ENCODE measurements at places on chromosomes 12 and 14.

DNA sequence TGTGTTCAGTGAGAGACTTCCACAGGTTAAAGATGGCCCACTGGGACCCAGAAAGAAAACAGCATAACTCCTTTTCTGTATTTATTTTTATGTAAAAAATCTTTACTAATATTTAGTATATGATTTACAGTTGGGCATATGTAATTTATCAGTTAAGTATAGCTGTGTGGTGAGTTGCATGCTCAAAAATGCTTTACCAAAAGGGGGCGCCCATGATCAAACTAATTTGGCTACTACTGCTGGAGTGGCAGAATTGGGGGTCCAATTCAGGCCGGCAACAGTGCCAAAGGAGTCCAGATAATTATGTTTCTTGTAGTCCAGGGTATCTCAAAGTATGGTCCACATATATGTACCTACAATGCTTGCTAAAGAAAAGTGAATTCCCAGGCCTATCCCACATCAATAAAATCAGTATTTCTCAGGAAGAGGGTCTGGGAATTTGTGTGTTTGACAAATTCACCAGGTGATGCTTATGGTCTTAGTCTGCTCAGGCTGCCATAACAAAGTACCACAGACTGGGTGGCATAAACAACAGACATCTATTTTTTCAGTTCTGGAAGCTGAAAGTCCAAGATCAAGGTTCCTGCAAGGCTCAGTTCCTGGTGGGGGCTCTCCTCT is 152.0 kb downstream of the KTN1 start:
- no peak for DNase-seq

GRCh38 chr12:71641390-71641789 is 22.3 kb downstream of the ZFC3H1 start:
- DNase-seq: no peak

DNA sequence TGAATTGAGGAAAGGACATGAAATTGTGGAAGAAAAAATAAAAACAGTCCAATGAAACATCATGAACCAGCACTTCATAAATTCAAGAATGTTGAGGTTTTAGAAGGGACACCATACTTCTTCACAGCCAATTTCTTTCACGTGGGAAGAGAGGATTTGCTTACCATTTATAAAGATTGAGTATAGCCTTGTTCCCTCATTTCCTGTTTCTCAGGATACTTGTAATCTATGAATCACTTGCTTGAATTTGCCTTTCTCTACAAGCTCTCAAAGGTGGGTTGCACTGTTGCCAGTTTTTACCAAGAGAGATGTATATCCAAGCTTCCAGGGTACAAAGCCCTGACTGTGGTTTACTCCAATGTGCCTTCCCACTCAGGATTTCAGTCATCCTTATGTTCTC is 116.1 kb downstream of the DUSP6 start:
- DNase-seq: no peak

DNA sequence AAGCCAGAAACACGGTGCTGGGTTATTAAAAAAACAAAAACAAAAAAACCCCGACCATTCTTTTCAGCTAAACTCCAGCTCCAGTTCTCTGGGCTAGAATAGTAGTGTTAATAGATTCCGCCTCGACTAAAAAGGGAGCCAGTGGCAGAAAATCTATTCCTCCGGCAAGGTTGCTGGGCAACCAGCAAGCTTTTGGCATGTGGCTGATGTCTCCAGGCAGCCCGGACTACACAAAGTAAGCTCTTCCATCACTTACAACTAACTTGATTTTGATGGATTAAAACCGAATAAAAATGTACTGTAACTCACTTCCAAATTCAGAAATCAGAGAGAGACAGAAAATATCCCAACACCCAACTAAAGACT is 126.4 kb upstream of the FOXN3 start:
- peak; percentile 50 for DNase-seq

GRCh38 chr12:116870306-116870705 is 10.9 kb downstream of the HRK start:
- no peak for DNase-seq

DNA sequence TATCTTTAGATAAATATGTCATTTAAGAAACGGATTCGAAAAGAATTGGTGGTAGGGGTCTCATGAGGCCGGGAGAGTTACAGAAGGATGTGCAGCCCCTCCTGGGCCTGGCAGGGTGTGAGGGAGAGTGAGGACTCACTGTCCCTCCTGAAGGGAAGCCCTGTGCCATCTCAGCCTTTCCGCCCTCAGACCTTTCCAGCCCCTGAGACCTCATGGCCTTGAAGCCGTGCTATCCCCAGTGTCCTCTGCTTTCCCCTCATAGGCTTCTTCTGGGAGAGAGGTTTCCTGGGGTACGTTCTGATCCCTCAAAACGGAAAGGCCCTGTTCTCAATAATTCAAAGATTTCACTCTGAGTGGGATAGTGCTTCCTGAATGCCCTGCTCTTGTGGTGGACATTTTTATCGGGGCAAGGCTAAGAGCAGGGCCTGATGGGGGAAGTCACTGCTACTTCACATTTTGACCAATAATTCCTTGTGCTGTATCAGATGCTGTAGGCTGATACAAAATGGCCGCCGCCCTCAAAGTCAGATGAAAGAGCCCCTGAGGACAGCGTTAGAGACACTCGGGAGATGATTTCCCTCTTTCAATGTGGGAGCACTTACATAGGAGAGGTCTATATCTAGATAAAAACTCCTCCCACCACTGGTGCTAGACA is 1.3 kb downstream of the CD4 start:
- no peak for DNase-seq

DNA sequence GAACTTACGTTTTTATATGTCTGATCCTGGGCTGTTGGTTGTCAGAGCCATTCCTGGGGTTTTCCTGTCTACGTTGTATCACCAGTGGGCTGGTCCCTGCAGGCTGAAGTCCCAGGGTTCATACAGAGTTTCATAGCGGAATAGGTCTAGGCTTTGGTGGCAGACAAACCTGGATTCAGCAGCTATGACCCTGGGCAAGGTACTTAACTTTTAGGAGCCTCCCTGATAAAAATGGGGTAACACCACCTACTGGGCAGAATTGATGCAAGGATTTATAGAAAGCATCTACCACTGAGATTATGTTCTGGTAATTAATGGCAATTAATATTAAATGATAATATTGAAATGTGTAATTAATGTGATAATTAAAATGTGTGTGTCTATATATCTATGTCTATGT is 141.2 kb downstream of the SYNE2 start:
- DNase-seq: no peak

DNA sequence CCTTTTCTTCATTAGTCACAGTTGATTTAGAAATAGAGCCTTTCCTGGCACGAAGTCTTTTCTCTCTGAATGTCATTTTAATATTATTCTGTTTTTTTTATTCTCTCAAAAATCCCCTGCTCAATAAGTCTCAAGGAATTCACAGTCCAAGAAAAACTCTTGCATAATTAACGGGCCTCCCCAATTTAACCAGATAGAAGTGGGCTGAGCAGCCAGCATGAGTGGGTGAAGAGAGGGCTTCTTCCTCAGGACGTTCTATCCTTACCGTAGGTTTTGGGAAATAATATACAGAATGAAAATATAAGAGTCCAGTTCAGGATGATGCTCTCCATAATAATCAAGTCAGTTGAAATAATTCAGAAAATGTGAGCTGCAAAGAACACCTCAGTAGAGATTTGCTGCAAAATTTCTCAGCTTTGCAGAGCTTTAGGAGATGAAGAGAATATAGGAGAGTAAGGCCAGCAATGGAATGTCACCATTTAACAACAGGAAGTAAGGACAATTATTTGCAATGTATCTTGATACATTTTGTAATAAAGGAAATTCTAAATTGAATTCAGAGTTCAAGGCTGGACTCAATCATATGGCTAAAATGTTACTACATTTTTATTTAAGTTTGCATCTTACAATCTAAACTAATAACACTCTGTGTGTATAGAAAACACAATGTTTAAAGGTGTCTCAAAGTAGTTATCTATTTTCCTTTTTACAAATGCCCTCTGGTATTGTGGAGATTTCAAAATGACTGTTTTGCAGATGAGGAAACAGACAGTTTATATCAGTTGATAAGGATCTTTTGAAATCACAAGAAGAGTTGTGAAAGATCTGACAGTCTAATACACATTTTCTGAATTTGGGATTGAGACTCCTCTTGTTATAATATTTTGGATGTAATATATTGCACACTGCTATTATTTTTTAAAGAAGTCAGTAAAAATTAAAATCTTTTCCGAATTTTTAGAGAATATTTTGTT is 1724.1 kb upstream of the SEL1L start:
- no peak for DNase-seq

- DNase-seq: no peak
Measured at GRCh38 chr12:6370576-6370935, 4.8 kb downstream of the SCNN1A start.

- peak; percentile 98 for DNase-seq
Measured at GRCh38 chr14:75002392-75003249, at the start of gene EIF2B2. EIF2B2 (plus strand) TSS chr14:75002921; CDS start chr14:75002991, 70 bp downstream.

GRCh38 chr12:119176267-119177055 is 2.3 kb upstream of the HSPB8 start:
- peak; percentile 89 for DNase-seq

- DNase-seq: no peak
Measured at GRCh38 chr14:61298824-61299223, 17.7 kb upstream of the TMEM30B start.

GRCh38 chr14:63656194-63656593 is 14.5 kb upstream of the WDR89 start:
- no peak for DNase-seq

DNA sequence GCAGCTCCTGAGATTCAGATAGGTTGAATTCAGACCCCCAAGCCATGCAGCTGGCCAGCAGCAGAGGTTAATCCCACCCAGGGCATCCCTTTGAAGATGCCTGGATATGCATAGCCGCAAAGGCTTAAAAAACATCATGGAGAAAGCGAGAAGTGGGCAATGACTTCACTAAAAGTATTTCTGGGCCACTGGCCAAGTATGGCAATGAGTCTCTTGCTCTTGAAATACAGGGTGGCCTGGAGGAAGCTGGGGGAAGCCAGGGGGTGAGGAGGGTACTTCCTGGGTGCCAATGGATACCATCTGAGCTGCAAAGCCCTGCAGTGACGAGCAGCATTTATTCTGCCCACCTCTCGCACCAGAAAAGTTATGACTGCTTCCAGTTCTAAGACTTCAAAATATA is 539.3 kb upstream of the TBX3 start:
- no peak for DNase-seq

DNA sequence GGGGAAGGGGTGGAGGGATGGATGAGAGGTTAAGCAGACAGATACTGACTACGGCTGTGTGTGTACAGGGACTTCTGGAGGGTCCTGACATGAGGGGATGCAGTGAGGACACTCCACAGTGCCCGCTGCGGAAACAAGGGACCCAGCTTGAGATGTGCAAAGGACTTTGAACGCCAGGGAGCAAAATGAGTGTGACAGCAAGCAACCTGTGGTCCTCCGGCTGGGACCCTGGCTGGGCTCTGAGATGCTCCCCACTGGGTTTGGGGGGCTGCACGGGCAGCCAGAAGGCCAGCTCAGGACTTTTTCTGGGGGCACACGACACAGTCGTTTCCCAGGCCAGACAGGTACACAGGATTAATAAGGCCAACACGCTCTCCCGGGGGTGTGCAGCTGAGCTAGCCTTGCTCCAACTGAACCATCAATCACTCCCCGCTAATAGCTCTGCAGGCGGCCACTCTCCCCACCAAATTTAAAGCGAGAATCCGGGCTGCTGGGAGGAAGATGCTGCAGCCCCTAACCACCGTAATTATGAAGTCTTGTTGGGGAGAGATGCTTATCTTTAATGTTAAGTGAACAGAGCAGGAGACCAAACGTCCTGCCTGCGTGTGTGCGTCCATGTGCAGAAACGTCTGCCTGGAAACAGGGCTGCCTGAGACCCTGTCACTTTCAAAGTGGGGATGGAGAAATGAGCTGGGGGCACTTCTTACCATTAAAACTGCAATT is 51.6 kb upstream of the DLK1 start:
- no peak for DNase-seq

DNA sequence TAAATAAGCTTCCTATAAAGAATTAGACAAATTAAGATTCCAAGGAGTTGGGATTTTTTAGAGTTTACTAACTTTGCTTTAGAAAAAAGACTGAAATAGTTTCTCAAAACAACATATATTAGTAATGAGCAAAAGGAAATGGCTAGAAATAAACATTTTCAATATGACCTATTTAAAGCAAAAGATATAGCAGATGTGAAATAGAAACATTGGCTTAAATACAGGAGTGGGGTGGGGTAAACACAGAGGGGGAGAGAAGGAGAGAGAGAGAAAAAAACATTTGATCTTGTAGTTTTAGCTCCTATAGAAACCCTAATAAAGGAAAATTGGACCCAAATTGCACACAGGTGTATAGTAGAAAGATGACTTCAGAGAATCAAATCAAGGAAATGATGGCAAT is 794.5 kb downstream of the MED13L start:
- DNase-seq: no peak

DNA sequence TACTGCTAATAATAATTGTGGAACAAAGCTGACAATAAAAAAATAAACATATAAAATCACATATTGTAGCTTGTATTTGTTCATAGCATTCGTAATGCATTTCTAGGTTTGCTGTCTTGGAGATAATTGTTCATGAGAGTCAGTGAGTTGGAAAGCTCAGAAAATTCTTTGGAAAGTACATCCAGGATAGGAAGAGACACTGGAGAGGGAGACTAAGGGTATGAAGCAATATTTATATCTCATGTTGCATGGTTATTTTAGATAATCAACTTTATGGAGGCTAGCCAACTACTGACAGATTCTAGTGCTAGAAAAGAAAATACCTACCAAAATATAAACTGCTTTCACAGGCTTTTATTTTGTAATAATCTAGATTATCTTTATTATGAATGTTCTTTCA is 1095.2 kb downstream of the FSCB start:
- DNase-seq: no peak

DNA sequence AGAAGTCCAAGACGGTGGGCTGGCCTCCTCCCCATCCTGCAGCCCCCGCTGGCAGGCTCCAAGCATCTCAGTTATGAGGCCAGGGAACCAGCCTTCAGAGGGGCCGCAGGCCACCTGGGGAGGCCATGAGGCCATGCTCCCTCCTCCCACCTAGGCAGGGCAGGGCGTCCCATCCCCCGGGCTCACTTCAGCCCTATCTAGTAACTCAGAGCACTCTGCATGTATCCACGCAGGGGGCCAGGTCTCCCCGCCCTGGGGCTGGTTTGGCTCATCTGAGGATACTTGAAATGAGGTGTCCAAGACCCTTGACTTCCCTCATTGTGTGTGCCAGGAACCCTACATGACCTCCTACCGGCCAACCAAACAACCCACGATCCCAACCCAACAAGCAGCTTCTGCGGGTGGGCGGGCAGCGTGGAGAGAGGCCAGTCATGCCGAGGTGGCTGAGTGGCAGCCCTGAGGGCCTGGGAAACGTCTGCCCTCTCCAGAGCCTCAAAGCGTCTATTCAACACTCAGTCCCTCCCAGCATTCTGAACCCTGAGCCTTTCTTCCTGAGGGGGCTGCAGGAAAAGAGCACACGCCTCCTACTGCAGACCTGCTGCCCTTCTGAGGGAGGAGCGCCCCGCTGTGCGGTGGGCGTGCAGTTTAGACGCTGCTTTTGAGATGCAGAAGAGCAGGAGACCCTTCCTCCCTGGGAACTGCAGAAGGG is 16.8 kb downstream of the ISCA2 start:
- DNase-seq: peak; percentile 23

GRCh38 chr14:90692061-90692460 is 124.2 kb downstream of the TTC7B start:
- no peak for DNase-seq
